NCI-H1694 treated with DMSO at 0.1 percent for 48 hours (cell line): ENCODE measurements at places on chromosomes 7 and 10.

DNA sequence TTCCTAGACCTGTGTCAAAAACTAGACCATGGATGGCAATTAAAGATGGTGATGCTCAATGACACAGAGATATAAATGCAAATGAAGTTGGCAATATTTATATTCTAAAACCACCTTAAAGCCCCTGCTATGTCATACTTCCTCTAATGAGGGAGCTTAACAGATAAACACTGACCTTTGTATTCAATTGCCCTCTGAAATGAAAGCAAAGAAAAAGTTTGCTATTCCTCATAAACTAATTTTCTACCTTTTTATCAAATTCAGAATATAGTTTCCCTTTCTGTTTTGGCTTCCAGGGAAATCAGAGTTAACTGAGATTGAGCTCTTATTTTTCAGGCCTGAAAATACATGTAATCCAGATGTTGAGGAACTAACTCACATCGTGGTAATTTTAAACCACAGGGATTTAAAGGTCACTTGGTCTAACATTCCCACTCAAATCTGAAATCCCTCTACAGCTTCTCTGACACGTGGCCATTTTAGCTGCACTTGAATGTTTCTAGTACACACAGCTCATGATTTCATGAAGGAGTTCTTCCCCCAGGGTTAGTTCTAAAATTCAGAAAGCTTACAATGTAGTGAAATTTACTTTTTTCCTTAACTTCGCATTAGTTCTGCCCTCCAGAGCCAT is 37.9 kb upstream of the ABCB5 start:
- DNase-seq, result no peak

GRCh38 chr10:34156781-34157425 is 658.2 kb downstream of the PARD3 start:
- DNase-seq, result no peak

GRCh38 chr10:58086144-58086762 is 181.4 kb downstream of the IPMK start:
- no peak for DNase-seq

DNA sequence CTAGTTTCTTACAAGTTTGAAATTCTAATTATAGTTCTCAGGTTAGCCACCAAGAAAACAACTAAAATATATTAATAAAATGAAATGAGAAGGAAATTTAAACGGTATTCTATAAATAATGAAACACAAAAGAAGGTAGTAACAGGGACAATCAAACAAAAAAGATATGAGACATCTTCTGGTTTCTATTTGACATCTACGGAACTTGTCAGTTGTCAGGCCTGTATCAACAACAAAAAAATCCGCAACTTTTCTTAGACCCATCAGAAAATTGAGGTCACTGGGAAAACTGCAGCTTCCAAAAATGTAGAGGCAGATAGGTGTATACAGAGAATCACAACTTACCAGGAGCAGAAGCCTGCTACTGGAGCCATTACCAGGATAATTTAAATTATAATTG is 70.6 kb downstream of the ZPBP start:
- DNase-seq, result no peak

DNA sequence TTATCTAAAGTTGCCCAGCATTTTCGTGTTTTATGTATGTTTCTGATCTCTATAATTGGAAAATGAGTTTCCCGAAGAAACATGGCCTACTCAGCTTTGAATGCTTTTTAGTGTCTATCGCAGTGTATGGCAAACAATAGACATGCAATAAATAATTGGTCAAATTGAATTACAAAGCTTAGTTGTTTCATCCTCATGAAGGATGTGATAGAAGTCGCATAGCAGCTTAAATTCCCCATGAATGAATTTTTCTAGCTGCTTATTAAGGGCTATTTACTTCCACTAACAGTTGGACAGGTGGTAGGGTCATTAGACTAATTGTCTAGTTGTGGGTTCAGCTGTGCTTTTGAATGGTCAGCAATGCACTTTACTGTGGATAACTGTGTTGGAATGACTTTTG is 467.3 kb upstream of the MBL2 start:
- DNase-seq, result no peak

DNA sequence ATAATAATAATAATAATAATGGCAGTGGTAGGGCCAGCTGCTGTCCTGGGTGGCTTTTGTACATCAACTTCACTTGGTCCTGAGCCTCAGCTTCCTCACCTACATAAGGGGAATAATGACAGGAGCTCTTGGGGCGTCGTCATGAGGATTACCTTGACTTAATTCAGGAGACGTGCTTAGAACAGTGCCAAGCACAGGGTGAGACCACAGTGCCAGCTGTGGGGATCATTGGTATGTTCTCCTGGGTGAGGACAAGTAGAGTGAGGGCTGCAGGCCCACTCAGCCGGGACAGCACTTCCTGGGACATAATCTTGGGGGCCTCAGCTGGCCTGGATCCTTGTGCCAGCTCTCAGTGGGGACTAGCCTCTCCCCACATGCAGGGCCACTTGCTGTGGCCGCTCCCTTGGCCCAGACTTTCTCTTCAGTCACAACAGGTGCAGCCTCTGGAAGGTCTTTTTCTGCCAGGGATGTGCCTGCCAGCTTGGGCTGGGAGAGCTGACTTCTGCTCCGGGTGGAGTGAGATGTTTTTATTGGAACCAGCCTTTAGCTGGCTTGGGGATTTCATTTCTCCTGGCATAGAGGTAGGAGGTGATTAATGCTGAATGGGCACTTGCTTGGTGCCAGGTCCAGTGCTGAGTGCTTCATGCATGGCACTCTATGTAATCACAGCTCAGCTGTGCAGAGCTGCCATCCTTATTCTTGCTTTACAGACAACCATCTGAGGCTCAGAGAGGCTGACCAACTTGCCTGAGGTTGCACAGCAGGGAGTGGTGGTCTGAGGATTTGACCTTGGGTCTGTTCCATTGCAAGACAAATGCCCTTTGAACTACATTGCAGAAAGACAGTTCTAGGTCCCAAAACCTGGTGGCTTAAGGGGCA is 45.3 kb downstream of the TSPAN15 start:
- no peak for DNase-seq

- peak; percentile 16 for DNase-seq
Measured at GRCh38 chr7:99473315-99473596, 566 bp downstream of the ZNF789 start.

GRCh38 chr10:48579251-48579960 is 25.5 kb downstream of the ARHGAP22 start:
- no peak for DNase-seq

- DNase-seq, result no peak
Measured at GRCh38 chr7:40979296-40979695, 723.6 kb downstream of the INHBA start.

- no peak for DNase-seq
Measured at GRCh38 chr10:74051736-74052342, 53.9 kb downstream of the VCL start.

DNA sequence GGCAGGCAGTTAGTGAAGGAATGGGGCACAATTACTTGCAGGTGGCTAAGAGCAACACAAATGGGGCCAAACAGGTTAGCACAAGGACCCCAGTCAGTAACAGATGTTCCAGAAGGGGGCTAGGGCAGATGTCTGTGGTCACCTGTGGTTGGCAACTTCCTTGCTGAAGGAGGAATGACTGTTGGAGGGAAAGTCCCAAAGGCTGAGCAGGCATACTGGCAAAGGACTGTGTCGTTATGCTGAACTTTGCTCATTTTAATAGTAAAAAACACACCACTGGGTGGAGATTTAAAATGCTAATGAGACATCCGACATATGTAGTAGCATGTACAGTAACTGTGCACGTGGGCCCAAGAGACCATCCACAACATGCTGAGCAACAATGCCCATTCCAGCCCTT is 511.6 kb downstream of the CALN1 start:
- no peak for DNase-seq

- no peak for DNase-seq
Measured at GRCh38 chr10:113294868-113295267, 258.0 kb upstream of the HABP2 start.

DNA sequence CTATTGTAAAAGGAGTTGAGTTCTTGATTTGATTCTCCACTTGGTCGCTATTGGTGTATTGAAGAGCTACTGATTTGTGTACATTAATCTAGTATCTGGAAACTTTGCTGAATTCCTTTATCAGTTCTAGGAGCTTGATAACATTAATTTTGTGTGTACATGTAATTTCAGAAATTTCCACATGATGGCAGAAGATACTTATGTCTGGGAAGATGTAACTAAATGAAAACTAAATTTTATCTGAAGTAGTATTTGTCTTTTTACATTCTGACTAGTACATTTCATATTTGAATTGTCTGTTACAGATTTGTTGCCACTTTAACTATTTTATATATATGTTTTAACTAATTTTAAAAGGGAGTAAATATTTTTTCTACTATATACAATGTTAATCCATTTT is 27.6 kb downstream of the SDHAF3 start:
- DNase-seq, result peak; percentile 47

- DNase-seq, result no peak
Measured at GRCh38 chr10:11240641-11241040, 223.0 kb downstream of the CELF2 start.

- DNase-seq, result peak; percentile 34
Measured at GRCh38 chr10:109902992-109903947, 20.0 kb downstream of the XPNPEP1 start.

GRCh38 chr10:88190123-88190522 is 326.7 kb downstream of the PTEN start:
- DNase-seq, result no peak

DNA sequence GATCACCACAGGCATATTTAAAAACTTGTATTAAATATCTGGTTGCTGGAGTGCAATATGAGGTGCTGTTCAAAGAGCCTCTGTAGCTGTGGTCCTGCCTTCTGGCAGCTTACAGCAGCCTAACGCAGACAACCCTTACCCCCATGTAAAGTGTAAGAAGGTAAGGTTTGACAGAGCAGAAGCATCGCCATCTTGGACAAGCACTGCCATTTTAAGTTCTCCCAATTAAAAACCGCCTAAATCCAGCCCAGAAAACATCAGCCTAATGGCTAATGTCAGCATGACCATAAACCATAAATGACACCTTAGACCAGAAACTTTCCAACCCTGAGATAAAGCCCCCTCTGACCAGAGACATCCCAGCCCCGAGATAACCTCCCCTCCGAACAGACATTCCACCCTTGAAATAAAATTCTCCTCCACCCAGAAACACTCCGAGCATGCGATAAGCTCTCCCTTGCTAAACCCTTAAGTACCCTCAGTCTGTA is 5.3 kb upstream of the OIT3 start:
- no peak for DNase-seq

DNA sequence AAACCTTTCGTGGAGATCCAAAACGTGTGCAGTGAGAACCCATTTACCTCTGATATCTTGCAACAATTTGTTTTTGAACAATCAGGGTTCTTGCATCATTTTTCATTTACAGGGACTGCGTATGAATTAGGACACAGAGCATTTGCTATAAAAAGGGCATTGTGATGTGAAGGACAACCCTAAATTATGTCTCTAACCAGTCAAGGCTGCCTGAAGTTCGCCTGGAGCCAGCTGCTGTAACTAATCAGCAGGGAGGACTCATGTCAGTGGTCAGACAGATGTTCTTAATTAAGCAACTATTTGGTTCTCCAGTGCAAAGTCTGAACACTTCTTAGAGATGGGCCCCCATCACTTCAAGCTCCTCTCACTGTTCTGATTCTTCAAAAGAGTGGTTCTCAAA is 674.8 kb downstream of the KCNMA1 start:
- DNase-seq, result no peak

DNA sequence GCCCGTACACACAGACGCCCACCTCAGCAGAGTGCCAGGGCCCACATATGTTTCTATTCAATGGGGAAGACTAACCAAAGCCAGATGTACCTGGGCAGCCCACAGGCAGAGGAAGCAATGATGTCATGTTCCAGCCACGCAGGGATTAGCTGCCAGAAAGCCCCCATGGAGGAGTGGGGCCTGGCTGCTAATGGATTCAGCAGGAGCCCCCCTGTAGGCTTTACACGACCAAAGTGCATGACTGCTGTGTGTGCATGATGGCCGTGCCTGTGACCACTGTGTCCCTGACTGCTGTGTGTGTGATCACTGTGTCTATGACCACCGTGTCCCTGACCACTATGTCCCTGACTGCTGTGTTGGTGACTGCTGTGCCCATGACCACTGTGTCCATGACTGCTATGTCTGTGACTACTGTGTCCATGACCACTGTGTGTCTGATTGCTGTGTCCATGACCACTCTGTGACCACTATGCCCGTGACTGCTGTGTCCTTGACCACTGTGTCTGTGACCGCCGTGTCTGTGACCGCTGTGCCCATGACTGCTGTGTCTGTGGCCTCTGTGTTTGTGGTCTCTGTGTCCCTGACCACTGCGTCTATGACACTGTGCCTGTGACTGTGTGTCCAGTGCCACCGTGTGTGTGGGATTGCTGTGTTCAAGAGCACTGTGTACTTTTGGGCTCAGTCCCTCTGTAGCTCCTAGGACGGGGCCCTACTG is 409.3 kb downstream of the RPS24 start:
- no peak for DNase-seq

- no peak for DNase-seq
Measured at GRCh38 chr7:127900732-127901685, 130.2 kb downstream of the LRRC4 start.

GRCh38 chr7:82294382-82294784 is 149.2 kb downstream of the CACNA2D1 start:
- no peak for DNase-seq

GRCh38 chr7:18352339-18353255 is 143.0 kb upstream of the HDAC9 start:
- peak; percentile 31 for DNase-seq

GRCh38 chr7:102450242-102450641 is 14.4 kb downstream of the ALKBH4 start:
- peak; percentile 18 for DNase-seq

- no peak for DNase-seq
Measured at GRCh38 chr10:20811131-20811530, 86.0 kb downstream of the NEBL start.

DNA sequence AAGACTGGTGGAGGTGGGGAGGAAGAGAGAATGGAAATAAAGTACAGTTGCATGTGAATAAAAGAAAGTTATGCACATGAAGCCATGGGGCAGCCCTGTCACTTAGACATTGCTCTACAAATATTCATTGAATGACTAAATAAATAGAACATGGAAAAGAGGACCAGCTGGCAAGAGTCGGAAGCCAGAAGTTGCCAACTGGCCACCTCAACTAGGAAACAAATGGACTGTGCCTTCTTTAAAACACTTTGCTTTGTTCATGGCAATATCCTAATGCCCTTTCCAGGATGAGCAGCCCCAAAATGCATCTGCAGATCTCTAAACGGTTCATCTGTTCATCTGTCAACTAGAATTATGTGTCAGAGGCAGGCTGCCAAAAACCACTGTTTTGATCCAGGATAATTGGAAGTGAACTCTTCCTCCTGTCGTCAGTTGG is 157.3 kb downstream of the NOC3L start:
- peak; percentile 91 for DNase-seq

- no peak for DNase-seq
Measured at GRCh38 chr10:128429835-128430513, 303.8 kb upstream of the MKI67 start.

GRCh38 chr10:44684661-44685060 is 226.5 kb upstream of the TMEM72 start:
- DNase-seq, result no peak
